AG10803 (cell line): ENCODE measurements at places on chromosomes 6 and 20.

DNA sequence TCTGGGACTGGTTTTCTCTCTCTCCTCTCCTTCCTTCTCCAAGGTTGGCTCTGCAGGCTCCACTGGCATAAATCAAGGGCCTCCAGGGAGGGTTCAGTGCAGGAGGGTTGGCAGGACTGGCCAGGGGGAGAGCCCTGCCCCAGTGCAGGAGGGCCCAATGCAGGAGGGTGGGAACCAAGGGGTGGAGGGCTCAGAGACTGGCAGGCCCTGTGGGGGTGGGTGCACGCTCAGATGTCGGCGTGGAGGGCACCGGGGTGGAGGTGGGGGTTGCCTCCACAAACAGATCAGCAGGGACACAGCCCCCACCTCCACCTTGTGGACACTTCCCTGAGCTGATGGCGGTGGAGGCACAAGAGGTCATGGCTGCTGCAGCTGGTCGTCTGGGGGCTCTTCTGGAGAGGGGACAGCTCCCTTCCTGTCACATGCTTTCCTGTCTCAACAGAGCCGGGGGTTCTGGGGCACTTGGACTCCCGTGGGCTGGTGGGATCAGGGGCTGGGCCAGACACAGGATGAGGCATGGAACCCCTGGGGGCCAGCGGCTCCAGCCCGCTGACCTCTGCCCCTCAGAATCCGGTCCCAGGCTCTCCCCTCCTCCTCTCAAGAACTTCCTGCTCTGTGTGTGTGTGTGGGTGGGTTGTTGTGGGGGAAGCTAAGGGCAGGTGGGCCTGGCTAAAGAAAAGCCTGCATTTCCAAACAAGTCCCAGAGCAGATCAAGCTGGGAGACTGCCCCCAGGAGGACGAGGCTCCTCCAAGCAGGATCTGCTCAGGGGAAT lies 2.7 kb upstream of the ABHD16B start:
- DNase-seq, result no peak

DNA sequence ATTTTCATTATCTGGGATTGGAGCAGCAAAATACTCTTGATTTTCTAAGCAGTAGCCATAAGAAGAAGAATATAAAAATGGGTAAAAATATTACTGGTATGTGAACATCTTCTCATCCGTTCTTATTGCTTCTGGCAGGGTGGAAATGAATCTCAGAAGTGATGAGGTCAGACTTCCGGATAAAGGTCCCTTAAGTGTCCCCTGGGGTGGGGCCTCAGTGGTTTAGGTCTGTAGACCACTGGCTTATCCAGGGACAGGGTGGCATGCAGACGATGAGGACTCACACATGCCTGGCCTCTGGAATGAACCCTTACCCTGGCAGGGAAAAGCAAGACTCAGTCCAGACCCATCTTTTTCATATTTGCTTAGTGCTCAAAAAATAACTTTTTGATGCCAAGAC lies 143.3 kb downstream of the UST start:
- DNase-seq, result peak; percentile 46

GRCh38 chr20:36491901-36492617 lies 49.3 kb upstream of the MYL9 start:
- DNase-seq, result no peak

DNA sequence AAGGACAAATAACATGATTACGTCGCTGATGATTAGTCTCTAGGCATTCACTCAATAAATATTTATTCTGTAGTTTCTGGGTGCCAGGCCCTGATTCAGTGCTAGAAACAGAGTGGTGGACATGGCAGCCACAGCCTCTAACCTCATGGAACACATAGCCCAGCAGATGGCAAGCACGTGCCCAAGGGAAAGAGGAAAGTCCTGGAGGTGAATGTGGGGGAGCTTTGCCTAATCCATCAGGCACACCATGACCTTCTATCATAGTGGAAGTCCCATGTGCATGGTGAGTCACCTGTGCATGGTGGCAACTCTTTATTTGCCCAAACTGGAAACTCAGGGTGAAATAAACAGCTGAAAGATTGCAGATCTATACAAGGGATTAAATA lies 143.0 kb upstream of the TNFAIP3 start:
- DNase-seq, result no peak

DNA sequence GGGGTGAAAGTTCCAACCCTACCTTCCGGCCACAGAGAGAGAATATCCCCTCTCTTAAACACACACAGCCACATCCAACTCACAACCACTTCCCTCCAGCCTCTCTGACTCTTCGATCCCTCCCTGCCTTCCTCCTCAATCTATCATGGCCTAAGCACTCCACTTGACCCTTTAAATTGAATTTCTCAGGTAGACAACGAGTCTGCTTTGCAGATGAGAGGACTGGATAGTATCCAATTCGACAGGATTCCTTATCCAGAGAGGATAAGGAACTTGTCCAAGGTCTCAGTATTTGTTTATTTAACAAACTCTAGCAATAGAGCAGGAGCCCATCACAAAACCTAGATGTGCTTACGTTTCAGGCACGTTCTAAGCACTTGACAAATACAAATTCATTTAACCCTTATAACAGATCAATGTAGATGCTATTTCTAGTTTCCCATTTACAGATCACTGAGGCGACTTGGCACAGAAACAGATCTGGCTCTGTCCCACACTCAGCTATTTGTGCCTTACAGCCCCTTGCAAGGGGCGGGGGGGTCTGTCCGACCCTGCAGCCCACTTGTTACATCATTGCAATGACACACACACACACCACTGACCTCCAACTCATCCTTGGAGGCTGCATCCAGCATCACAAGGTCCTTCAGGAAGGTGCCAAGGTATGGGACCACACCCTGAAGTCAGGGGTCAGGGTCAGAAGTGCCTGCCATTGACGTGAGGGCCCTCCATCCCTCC lies 4.5 kb downstream of the RGL2 start:
- DNase-seq, result no peak

GRCh38 chr20:14412065-14412681 lies 74.8 kb upstream of the FLRT3 start:
- no peak for DNase-seq

DNA sequence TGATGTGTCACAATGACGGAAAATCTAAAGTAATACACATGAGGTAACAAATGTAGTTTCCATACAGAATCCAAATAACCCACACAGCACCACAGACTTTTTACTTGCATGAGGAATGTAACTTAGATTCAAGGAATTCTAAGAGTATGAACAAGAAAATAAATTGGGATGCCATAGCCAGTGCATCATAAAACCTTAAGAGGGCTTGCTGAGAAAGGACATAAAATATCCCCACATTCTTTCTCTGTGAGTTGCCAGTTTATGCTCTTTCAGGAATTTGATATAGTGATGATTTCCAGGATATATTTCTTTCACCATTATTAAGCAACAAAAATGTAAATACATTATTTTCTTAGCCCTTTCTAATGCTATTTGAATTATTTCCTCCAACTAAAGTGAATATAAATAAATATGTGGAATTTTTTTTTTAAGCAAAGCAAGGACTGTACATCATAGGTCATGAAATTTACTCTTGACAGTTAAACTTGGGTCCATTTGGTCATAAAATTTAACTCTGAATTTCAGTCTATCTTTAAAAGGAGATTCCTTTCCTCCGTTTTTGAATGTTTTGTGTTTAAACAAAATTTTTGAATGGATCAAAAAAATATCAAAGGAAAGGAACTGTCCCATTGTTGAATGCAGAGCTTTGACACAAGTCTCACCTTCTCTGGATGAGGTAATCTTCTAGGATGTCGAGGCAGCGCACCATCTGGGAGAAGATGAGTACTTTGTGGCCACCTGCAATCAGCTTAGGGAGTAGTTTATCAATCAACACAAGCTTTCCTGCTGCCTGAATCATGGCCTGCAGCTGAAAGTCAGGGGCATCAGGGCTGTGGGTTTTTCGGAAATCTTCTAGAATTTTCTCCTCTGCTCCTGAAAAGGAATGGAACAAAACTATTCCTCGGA lies 116.3 kb upstream of the EMILIN3 start:
- peak; percentile 97 for DNase-seq

DNA sequence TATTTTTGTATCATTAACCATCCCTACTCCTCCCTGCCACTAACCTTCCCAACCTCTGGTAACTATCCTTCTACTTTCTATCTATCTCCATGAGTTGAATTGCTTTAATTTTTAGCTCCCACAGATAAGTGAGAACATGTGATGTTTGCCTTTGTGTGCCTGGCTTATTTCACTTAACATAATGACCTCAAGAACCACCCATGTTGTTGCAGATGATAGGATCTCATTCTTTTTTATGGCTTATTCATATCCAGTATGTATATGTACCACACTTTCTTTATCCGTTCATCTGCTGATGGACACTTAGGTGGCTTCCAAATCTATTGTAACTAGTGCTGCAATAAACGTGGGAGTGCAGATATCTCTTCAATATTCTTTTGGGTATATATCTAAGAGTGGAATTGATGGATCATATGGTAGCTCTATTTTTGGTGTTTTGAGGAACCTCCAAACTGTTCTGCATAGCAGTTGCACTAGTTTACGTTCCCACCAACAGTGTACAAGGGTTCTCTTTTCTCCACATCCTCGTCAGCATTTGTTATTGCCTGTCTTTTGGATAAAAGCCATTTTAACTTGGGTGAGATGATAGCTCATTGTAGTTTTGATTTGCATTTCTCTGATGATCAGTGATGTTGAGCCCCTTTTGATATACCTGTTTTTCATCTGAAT lies 201.4 kb downstream of the ARHGAP18 start:
- DNase-seq, result no peak

DNA sequence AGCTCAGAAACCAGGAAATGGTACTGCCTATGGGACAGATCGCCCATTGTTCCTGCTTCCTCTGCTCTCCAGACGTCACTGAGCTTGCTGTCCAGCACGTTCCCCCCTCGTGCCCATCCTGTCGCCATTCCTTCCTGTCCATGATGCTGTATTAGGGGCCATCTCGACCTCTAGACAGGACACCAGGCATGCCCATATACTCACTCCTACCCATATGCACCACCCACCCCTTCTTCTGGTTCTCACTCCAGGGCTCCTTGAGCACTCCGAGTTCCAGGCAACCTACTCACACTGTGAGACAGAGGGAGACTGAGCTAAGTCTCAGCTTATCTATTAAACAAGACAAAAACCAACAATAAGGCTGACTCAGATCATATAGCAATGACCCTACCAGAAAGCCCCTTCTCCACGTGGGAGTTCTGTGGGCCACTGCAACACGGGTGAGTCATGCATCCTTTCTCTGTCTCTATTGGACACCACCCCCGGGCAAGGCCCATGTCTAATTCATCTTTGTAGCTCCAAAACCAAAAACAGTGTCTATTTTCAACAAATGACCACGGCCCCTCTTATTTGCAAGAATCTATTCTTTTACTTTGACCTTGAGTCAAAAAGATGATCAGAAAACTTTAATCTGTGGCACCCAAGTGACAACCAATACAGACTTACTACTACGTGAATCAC lies 65.7 kb downstream of the PSMG4 start:
- peak; percentile 60 for DNase-seq

- peak; percentile 93 for DNase-seq
Observed at GRCh38 chr6:11851387-11851786, 72.8 kb upstream of the ADTRP start.

GRCh38 chr6:20236909-20237600 lies 24.8 kb upstream of the MBOAT1 start:
- DNase-seq, result no peak
